ENCODE measurements at places on chromosomes 3 and 15.

DNA sequence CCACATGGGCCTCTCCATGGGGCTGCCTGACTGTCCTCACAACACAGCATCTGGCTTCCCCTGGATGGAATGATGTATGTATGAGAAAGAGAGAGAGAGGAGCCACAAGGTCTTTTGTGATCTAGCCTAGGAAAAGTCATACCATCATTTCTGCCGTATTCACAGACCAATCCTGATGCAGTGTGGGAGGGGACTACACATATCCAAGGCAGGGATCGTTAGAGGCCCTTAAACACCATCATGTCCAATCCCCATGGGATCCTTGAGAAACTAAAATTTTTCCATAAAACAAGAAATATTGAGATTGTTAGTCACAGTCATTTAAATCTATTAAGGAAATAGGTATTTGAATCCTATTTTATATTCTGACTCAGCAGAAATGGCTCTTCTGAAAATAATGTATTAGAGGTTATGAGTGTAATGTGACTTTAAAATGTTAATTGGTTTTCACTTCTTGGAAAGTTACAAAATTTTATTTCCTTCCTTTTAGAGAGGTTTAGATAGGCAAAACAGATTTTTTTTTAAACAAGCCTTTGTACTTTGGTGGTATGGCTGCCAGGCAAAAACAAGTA is 65.1 kb upstream of the TSC22D2 start:
- ATAC-seq, result no peak

DNA sequence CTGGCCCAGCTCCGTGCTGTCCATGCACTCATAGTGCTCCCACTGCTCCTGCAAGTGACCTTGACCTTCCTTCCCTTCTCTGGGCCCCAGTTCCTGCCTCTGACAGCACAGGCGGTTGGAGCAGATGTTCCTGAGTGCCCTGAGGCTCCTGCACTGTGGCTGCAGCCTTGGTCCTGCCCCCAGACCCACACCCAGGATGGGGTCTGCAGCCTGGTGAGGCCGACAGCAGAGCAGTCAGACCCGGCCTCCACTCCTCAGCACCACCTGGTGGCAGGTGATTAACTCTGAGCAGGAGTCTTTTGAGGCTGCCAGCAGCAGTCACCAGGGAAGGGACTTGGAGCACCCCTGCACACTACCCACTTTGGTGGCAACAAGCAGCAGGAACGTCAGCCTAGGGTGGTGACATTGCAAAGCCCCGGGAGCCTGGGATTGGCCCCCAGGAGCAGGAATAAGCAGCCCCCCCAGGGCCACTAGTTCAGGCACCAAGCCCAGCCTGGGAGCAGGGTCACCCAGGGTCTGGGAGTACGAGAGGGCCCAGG is 64.6 kb downstream of the CYP11A1 start:
- ATAC-seq, result peak; percentile 76

- peak; percentile 64 for ATAC-seq
Measured at GRCh38 chr3:98814817-98815420, 51.8 kb downstream of the ST3GAL6 start.

DNA sequence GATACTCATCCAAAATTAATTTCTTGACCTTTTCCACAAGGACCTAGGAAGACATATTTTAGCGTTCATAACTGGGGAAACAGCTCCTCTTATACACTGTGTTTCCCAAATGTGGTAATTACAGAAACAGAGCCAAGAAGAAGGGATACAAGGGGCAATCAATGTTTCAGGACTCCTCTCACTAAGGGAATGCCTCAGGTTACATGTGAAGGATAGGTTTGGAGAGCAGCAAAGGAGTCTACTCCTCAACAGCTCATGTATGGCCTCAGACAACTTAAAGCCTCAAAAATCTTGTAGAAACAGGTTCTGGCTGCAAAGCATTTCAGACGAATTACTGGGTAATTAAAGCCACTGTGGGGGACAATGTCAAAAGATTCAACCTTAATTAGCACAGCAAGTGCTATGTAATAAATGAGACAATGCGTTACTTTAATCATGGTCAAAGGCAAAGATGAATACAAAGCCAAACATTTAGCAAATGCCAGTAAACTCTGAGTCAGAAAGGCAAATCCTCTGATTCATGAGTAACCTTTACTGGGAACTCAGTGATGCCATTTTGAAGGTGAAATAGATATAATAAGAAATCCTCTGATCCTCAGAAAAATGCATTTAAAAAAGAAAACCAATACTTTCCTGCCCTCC is 1111.2 kb downstream of the TUSC7 start:
- ATAC-seq, result no peak

DNA sequence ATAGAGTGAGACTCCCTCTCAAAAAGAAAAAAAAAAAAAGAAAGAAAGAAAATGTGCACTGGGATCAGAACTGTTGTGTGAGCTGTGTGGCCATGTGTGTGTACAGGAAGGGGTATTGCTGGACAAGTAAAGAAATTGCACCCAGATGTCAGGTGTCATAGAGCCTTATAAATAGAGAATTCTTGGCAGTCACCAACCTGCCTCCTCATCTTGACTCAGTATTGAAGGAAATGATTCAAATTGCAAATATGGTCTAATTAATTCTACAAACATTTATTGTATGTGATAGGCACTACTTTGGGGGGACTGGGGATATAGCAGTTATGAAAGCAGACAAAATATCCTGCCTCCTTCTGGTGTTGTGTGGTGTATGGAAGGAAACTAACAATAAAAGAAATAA is 243.8 kb upstream of the TTC14 start:
- peak; percentile 33 for ATAC-seq

DNA sequence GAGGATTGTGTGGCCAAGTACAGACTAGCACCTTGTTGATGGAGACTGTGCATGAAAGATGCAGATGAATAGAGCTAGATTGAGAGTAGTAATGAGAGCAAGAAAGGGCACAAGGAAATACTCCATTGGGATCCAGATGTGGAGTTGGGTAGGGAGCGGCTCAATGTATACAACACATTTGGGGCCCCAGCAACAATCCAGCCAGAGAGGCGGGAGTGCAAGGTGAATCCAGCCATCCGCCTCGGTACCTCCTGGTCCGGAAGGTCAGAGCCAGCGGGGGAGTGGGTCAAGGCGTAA is 9.0 kb downstream of the ISL2 start:
- ATAC-seq, result no peak

DNA sequence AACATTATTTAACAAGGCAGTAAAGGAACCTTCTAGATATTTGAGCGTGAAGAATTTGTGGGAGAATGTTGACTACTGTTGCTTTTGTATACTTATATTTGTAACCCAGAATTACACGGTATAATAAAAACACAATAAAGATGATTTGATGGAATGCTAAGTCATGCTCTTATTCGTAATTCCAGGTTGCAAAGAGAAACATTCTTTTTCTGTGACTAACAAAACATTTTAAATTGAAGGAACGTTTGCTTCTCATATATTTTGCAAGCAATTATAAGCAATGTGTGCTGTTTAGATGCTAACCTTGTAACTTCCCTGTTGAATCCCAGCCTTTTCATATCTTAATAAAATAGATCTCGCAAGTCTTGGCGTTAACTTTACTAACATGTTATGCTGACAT is 124.4 kb upstream of the CGNL1 start:
- ATAC-seq, result peak; percentile 61

GRCh38 chr3:121834157-121834670 is 646 bp downstream of the IQCB1 start:
- peak; percentile 41 for ATAC-seq

DNA sequence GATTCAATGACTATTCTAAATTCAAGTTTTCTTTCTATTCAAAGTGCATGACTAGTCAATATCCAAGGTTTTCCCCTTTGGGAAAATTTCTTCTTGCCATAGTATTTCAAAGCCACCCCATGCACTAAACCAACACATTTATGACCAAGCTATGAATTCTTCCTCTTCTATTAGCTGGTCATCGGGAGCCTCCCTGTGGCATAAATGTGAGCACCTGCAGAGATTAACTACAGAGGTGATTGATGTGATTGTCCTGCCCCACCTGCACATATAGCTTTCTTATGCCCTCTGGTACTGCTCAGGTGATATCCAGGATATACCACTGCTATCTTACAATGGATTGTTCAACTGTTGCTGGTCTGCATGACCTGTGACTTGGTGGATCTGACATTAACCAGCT is 694.9 kb downstream of the ZBBX start:
- no peak for ATAC-seq

DNA sequence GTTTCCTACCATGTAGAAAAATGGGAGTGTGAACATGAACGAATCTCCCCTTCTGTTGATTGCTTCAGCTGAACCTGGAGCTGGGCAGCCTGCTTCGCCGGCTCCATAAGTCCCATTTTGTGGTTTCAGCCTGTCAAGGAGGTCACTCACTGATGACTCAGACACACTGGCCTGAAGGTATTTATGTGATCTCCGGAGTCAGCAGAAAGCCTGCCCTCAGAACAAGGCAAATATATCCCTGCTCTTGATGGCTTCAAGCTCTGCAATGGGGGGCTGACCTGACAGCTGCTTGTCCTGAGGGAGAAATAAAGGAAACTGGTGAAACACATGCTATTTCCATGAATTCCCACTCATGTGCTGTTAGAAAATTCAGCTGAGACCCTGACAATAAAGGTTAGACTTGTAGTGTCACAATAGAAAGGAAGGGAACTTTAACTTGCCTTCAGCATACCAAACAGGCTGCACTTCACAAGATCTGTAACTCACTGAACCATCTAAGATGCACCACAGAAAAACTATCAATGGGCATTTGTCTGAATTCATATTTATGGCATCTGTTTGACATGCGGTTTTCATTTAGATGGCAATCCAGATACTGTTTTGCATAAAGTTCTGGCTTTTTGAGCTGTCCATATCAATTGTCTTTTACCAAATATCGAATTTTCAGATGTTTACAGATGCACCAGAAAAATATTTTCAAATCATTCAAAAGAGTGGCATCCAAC is 282.0 kb upstream of the VEPH1 start:
- ATAC-seq, result peak; percentile 86
